ENCODE measurements at places on chromosomes 5 and 9. TPM values are rescaled to one million over a fixed set of nuclear protein-coding genes. Genes with fewer than 3 reads are reported as not detected.

GRCh38 chr9:112755675-112756074 is 5.1 kb downstream of the SNX30 start:
- no peak for DNase-seq

Gene MAN1B1
- 80.3 TPM for total RNA-seq

- no peak for DNase-seq
Observed at GRCh38 chr9:129078691-129079503, 2.0 kb upstream of the DOLPP1 start.

DNA sequence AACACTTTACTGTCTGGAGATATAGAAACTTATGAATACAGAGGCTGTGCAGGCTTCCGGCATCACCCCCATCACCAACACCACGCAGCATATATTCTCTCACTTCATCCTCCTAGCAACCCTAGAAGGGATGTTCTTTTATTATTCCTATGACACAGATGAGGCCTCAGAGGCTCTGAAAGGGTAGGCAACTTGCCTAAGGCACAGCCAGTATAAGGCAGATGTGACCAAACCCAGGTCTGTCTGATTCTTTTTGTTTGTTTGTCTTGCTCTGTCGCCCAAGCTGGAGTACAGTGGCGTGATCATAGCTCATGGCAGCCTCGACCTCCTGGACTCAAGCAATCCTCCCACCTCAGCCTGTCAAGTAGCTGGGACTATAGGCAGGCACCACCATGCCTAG is 22.8 kb upstream of the CORO2A start:
- DNase-seq, result no peak

GRCh38 chr9:6459718-6460117 is 46.7 kb downstream of the UHRF2 start:
- DNase-seq, result no peak

Gene STK32A
- total RNA-seq, result 2.9 TPM

Gene P4HA2
- 77.5 TPM for total RNA-seq

DNA sequence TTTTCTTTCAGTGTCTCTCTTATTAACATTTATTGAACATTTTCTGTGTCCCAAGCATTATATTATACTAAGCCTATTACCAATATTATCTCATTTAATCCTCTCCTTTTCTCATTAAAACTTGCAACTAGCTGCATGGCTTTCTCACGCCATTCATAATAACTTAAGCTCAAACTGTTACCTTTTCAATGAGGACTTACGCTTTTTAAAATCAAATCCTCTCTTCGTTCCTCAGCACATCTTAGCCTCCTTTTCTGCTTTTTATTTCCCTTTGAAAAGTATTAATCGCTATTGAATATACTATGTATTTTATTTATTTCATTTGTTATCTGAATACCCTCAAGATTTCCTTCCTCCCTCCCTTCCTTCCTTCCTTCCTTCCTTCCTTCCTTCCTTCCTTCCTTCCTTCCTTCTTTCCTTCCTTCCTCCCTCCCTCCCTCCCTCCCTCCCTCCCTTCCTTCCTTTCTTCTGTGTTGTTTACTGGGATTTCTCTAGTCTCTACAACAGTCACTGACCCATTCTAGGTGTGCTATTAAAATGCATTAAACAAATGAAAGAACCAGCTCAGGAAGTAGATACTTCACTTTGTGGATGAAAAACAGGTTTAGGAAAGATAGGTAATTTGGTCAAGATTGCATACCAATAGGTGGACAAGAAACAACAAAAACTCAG is 294.1 kb upstream of the TUT7 start:
- no peak for DNase-seq
